Amniotic epithelial cell (primary cell): ENCODE measurements at places on chromosomes 2 and 18.
A peak's percentile ranks its signal among the peaks of the same experiment; 100 is the strongest.

GRCh38 chr2:149657401-149658040 is 69.9 kb upstream of the MMADHC start:
- DNase-seq = no peak

- DNase-seq = no peak
These were observed 66.0 kb upstream of the PMAIP1 start for GRCh38 chr18:59833785-59834184.

DNA sequence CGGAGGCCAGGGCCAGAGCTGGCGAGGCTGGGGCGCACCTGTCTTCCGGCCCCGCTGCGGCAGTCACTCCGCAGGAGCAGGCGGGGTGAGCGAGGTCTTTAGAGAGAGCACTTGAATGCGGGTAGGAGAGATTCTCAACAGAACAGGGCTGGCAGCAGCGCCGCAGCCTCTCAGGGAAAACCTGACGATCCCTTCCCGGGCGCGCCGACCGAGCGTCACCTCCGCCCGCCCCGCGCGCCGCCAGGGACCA is 526 bp downstream of the PRKRA start:
- DNase-seq = no peak

- DNase-seq = no peak
These were observed 392.7 kb upstream of the ID2 start for GRCh38 chr2:8289111-8289510.

GRCh38 chr2:96345438-96345837 is 9.9 kb downstream of the NCAPH start:
- DNase-seq = peak; percentile 25

GRCh38 chr2:194327196-194327888 is 1329.7 kb upstream of the SLC39A10 start:
- no peak for DNase-seq

DNA sequence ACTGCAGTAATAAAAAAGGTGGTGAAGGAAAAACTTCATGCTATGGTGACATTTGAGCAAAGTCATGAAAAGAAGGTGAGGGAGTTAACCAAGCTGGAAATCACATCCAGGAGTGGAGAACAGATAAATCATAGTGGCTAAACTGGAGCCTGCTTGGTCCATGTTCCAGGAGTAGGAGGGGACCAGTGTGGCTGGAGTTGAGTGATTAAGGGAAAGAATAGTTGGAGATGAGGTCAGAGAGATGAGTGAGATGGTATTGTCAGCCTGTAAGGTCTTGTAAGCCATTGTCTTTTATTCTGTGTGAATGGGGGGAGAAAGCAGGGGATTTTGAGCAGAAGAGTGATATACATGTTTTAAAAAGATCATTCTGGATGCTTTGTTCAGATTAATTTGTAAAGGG is 52.3 kb downstream of the NABP1 start:
- DNase-seq = no peak

GRCh38 chr18:40388121-40388520 is 1566.9 kb upstream of the PIK3C3 start:
- no peak for DNase-seq

- no peak for DNase-seq
These were observed 21.1 kb downstream of the PPP1R1C start for GRCh38 chr2:182006595-182007341.

- peak; percentile 82 for DNase-seq
These were observed 5.4 kb downstream of the PID1 start for GRCh38 chr2:229265727-229266126.

DNA sequence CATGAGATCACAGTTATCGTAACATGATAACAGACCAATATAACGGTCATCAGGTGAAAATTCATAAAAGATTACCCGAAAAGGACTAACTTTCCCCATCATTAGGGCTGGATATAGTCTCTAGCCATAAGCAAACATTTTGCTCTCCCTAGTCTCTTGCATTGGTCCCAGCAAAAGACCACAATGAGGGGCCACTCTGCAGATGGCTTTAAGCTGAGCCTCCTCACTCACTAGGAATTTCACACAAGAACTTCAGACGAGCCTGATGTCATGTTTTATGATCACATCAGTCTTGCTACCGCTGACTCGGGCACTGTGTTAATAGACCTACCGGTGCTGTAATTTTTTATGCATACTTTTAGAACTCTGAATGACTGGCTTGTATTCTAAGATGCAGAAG is 35.2 kb downstream of the STK17B start:
- peak; percentile 15 for DNase-seq
